NCI-H526 treated with DMSO at 0.1 percent for 48 hours (cell line): ENCODE measurements at places on chromosomes 1 and 21.
A peak's percentile ranks its signal among the peaks of the same experiment; 100 is the strongest.

- peak; percentile 65 for DNase-seq
These were observed 1.1 kb upstream of the YBX1 start for GRCh38 chr1:42680921-42681683.

- DNase-seq, result no peak
These were observed 1.1 kb upstream of the SLC1A7 start for GRCh38 chr1:53143527-53143926.

DNA sequence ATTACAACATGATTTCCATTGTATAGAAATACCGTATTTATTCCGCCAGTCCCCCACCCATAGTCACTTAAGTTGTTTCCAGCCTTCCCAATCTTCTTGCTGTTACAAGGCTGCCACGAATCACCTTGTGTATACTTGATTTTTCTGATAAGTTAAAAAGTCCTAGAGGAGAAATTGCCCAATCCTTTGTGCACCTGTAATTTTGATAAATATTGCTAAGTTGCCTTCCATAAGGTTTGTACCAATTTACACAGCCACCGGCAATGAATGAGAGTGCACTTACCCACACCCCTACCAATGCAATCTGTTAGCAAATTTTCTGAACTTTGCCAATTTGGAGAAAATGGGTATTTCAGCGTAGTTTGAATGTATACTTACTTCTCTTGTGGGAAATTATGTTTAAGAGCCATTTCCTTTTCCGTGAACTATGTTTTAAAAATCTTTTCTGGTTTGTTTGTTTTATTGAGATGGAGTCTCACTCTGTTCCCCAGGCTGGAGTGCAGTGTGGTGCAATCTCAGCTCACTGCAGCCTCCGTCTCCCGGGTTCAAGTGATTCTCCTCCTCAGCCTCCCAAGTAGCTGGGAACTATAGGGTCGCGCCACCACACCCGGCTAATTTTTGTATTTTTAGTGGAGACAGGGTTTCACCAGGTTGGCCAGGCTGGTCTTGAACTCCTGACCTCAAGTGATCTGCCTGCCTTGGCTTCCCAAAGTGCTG lies 87.4 kb downstream of the DHRS3 start:
- no peak for DNase-seq

DNA sequence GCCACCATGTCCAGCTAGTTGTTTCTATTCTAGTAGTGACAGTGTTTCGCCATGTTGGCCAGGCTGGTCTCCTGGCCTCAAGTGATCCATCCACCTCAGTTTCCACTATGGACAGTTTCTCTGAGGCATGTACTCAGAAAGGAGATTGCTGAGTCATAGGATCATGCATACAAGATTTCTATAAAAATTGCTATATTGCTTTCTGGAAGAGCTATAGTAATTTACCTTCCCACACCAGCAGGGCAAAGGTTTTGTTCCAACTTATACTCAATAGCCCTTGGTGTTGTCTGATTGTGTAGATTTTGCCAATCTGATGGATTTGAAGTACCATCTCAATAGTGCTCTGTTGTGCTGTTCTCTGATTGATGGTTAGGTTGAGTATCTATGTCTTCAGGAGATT lies 15.6 kb upstream of the ATP1A1 start:
- no peak for DNase-seq

- no peak for DNase-seq
These were observed 12.2 kb upstream of the S100A7A start for GRCh38 chr1:153404086-153404635.

GRCh38 chr1:31669786-31670592 lies 25.3 kb upstream of the PEF1 start:
- no peak for DNase-seq

DNA sequence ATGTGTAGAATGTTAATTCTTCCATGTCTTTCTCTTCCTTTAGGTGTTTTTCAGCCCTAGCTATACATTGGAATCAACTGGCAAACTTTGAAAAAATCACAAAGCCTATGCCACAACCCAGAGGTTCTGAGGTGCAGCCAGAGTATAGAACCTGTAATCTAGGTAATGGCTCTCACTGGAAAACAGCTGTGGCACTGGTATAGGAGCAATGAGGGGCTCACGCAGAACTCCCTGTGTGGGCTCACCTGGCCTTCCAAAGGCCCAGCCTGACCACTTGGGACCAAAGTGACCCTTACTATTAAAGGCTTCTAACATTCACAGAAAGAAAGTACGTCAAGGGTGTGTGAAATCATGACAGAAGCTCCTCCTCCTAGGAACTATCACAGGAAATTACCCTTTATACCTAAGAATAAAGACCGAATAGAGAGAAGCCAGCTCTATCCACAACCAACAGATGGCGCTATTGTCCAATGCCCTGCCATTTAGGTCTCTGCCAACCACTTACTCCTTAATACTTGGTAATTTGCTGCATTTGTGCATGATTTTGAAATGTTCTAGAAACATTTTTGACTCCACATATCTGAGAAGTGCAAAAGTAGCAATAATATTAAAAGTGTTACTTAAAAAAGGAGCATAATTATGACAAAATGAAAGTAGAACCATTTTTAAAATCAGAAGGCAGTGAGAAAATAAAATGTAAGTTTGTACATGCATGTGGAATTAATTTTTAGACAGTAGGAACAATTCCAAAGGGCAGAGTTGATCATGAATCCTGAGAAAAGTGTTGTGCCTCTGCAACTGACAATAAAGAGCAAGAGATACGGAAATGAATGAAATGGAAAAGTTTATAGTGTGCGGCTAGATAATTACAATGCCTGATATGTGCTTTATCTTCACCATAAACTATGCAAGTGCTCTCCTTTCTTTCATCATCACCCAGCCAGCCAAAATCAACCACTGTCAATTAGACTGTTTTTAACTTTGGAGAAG lies 93.1 kb upstream of the HAO2 start:
- peak; percentile 7 for DNase-seq

DNA sequence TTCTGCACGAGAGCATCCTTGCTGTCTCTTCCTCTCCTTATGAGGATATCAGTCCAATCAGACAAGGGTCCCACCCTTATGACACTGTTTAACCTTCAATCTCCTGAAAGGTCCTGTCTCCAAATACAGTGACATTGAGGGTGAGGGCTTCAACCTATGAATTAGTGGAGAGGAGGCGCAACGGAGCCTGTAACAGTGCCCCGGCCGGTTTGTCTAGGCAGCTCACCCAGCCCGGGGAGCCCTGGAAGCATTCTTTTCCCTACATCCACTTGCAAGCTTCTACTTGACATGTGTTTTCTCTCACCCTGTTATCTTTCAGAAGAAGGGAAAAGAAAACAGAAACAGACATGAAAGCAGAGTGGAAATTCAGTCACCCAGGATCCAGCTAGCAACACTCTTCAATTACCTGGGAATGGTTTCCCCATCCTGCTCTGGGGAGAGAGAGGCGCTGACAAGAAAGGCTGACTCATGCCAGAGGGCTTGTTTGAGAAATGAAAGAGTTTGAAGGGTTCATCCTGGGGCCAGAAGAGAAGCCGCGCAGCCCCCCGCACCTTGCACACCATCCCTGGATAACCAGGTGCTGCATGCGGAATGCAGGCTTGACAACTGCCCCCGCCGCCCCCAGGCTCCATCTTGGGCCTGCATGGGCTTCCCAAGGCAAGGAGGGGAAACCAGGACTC lies 394.9 kb downstream of the NPHP4 start:
- DNase-seq, result no peak

- no peak for DNase-seq
These were observed 70.0 kb downstream of the CLCA4 start for GRCh38 chr1:86616871-86617270.

DNA sequence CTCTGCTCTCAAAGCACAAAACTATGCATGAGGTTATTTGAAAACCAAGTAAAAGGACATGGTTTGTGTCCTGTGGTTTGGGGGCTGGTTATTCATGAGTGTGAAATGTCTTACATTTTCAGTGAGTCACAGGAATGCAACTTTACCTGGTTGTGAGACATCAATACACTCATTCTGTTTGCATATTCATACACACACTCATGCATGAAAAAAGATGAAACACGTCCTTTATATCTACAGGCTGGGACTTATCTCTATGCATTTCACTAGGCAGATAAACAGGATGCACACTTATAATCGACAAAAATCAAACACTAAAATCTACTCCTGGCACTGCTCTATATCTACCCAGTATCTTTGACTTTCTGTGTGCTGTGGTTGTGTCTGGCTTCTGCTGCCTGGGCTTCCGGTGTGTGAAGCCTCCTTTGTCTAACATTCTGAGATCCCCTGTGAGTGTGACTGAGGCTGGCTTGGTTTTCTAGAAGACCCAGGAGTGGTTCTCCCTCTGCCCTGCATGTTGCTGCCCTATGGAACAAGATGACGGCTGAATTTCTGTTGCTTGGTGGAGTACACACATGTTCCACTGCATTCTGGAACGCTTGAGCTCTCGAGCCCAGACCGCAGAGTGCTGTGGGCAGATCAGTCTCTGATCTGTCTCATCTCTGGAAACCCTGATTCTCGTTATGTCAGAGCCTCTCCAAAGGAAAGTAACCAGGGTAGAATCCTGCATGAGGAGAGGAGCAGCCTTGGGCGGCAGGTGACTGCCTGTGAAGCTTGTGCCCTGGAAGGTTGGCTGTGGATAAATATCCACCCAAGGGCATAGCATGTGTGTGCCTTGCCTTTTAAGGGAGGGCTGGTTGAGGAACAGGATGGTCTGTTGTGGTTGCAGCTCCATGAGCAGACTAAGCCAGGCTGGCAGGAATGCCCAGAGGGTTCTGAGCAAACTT lies 19.7 kb upstream of the FASLG start:
- DNase-seq, result peak; percentile 86

- no peak for DNase-seq
These were observed 390.9 kb downstream of the KCNH1 start for GRCh38 chr1:210743038-210743437.

- DNase-seq, result peak; percentile 61
These were observed 207.1 kb downstream of the NUF2 start for GRCh38 chr1:163528710-163529348.

- no peak for DNase-seq
These were observed 38.7 kb upstream of the PDC start for GRCh38 chr1:186499571-186499970.

DNA sequence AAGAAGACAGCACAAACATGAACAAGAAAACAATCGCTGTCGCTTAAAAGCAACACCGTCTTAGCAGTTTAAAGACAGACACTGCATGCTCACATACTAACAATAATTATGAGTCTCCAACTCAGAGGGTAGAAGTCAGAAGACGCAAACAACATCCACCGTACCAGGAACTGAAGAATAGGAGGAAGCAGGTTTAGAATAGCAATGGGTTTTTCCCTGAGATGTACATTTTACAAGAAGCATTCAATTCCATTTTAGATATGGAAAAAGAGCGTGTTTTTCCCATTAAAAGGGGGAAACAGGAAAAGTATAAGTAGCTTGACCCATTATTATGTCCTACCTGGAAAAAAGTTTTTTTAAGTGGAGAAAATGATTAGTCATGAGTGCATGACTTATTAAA lies 34.5 kb upstream of the KCNE1 start:
- no peak for DNase-seq

GRCh38 chr1:27778056-27778455 lies 5.0 kb downstream of the STX12 start:
- no peak for DNase-seq

- DNase-seq, result no peak
These were observed 13.3 kb upstream of the FMOD start for GRCh38 chr1:203364094-203364801.

DNA sequence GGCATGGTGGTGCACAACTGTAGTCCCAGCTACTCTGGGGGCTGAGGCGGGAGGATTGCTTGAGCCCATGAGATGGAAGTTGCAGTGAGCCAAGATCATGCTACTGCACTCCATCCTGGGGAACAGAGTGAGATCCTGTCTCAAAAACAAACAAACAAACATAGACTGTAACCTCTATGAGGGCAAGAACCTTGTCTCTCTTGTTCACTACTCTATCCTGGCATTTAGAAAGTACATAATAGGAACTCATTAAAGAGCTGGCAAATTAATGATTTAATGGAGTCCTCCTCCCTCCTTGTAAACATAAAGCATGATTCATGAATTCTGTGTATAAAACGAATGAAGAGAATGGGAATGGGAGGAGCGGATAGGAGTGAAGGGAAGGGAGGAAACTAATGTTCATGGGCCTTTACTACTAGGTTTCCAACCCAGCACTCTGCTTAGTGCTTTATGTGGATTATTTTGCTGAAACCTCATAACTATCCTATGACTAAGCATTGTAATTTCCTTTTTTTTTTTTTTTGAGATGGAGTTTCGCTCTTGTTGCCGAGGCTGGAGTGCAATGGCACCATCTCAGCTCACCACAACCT lies 8.6 kb downstream of the LMOD1 start:
- DNase-seq, result no peak

- no peak for DNase-seq
These were observed 7.2 kb downstream of the TAL1 start for GRCh38 chr1:47224676-47225399.

DNA sequence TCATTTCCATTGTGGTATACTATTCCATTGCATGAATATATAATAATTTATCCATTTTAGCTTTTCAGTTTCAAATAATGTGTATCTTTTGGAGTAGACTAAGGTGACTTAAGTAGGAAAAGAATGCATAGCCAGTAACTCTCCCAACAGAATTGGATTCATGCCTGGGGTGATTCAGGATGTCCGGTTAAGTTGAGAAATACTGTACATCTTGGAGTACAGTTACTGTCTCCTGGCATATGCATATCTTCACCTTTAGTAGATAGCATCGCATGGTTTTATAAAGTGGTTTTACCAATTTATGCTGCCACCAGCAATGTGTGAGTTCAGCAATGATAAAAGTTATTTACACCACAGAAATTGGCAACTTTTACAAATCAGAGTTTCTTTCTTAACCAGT lies 18.6 kb upstream of the SLC6A9 start:
- DNase-seq, result no peak

DNA sequence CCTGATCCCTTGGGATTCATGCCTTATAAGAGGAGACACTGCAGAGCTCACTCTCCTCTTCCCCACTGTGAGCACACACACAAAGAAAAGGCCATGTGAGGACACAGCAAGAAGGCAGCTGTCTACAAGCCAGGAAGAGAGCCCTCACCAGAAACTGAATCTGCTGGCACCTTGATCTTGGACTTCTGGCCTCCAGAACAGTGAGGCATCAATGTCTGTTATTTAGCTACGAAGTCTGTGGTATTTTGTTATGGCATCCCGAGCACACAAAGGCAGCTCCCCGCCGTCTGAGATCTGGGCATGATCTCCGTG lies 47.1 kb upstream of the RPL11 start:
- DNase-seq, result no peak

DNA sequence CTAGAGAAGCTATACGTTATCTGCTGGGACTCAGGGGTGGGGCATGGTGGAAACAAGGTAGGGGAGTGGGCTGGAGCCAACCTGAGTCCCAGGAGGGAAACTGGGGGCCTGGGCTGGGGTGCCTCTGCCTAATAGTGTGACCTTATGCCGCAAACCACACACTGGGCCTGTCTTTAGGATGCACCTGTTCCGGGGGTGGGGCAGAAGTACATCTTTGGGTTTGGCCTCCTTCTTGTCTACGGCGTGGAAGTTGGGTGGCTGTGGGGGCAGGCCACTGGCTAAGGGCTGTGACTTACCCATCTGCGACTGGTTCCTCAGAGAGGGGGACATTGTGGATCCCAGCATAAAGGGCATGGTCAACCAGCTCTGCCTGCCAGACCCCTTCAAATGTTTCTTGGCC lies 44.2 kb downstream of the FAAH start:
- no peak for DNase-seq
